ENCODE measurements at places on chromosomes 16 and 17.

- no peak for DNase-seq
Observed at GRCh38 chr17:2087597-2088211, 32.8 kb downstream of the HIC1 start.

GRCh38 chr17:6070913-6071511, 833 bp downstream of the WSCD1 start:
- DNase-seq: no peak

DNA sequence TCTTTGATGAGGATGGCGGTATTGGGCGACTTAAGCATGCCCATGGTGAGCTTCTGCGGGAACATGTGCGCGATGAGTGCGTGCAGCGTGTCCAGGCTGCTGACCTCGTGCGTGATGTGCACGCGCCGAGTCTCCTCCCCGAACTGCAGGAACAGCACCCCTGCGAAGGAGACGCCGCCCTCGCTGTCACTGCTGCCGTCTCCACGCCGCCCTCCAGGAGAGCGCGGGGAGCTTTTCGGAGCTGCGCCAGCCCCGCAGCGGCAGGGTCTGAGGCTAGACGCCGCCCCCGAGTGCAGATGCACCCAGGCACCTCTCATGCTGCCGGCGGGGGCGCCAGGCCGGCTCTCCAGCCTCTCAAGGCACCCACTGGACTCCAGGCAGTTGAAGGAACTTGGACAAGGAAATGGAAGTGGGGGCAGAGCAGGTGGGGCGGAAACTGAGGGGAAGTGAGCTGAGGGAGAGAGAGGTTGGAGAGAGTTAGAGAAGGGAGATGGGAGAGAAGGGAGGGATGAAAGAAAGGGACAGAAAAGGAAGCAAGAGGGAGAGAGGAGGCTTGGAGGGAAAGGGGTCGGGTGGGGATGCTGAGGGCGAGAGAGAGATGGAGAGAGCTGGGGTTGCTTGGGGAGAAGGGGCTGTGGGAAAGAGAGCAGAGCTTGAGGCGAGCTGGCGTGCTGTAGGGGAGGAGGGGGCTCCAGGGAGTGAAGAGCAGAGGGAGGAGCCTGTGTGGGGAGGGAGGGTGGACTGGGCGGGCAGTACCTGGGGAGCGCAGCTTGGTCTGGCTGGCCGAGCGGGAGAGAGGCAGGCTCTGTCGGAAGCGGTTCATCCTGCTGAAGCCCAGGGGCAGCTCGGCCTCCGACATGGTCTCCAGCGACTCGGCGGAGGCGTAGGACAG, 42.1 kb downstream of the SRCIN1 start:
- no peak for DNase-seq

DNA sequence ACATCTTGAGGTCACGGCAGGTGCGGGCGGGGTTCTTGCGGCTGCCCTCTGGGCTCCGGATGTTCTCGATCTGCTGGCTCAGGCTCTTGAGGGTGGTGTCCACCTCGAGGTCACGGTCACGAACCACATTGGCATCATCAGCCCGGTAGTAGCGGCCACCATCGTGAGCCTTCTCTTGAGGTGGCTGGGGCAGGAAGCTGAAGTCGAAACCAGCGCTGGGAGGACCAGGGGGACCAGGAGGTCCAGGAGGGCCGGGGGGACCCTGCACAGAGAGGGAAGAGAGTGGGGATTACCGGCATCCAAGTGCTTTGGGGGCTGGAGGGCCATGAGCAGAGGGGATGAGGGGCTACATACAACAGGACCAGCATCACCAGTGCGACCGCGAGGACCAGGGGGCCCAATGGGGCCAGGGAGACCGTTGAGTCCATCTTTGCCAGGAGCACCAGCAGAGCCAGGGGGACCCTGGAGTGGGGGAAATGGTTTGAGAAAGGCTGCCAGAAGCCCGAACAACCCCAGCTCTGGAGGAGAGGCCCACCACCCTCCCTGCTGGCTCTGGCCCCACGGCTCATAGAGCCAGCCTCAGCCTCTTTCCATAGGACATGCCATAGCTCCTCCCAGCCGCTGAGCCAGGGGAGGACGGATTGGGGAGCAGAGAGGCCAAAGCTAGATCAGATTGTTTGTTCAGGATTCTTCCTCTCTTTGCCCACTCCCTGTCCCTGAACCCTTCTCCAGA, 14.6 kb downstream of the COL1A1 start:
- DNase-seq: no peak

DNA sequence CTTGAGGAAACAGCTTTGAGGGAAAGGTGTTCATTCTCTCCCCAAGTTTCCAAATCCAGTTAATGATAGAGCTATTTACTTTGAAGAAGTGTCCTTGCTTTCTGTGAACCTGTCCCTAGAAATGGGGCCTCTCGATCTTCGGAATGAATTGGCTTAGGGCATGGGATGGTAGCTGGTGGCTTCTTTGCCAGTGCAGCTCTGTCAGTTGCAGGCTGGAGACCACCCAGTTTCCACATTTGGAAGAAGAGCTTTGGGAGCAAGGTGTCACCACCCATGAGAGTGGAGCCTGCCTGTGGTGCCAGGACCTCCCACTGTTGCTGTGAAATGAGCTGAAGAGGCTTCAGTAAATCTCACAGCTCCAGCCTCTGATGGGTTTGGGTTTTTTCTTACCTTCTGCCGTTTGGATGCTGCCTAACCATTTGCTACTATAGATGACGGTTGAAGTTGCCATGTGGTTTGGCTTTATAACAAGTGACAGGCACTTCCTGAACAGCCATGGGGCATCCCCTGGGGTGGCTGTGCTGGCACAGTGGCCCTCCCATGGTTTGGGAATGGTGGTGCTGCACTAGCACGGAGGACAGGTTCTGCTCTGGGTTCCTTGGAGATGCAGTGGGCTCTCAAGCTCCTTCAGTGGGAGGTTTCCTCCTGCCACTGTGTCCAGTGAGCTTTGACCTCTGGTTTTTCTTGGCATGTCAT, 19.5 kb upstream of the SLC5A10 start:
- no peak for DNase-seq

- no peak for DNase-seq
Observed at GRCh38 chr16:50980666-50981065, 170.4 kb downstream of the SALL1 start.

DNA sequence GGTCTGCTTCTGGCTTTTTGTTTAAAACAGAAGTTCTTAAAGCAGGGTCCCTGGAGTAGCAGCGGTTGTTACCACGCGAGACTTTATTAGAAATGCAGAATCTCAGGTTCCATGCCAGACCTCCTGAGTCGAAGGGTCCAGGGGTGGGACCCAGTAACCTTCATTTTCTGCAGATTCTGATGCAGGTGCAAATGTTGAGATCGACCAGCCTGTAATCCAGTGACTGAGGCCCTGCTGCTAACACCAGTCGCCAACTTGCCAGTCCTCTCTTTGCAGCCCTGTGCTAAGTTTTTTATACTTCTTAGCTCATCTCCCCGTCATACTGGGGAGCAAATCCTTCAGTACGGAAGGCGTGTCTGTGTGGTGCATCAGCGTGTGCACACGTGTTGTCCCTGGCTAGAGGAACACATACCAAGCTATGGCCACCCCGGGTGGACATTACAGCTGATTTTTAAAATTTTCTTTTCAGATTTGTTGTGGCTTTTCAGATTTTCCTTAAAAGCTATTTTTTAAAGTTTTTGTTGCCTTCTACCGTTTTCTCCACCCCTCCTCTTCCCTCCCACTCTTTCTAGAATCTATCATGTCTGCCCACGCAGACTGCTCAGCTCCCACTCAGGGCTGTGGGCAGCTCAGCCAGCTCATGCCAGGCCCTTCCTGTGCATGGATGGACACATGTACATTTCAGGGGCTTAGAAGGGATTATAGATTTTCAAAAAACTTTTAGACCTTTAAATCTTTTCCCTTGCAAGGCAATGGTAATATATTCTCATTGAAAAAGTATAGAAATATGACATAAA, 57.7 kb downstream of the MEAK7 start:
- no peak for DNase-seq

GRCh38 chr17:45756266-45756991, 27.7 kb upstream of the CRHR1 start:
- no peak for DNase-seq

GRCh38 chr16:56869513-56870275, 4.7 kb downstream of the SLC12A3 start:
- DNase-seq: peak; percentile 24

GRCh38 chr17:19348081-19348650, 14.4 kb downstream of the B9D1 start:
- DNase-seq: no peak

GRCh38 chr17:30952638-30953393, 18.0 kb upstream of the RNF135 start:
- no peak for DNase-seq

- no peak for DNase-seq
Observed at GRCh38 chr17:55668312-55668920, 54.2 kb downstream of the TMEM100 start.

- DNase-seq: no peak
Observed at GRCh38 chr17:47829870-47830269, 1.5 kb downstream of the MRPL10 start.

DNA sequence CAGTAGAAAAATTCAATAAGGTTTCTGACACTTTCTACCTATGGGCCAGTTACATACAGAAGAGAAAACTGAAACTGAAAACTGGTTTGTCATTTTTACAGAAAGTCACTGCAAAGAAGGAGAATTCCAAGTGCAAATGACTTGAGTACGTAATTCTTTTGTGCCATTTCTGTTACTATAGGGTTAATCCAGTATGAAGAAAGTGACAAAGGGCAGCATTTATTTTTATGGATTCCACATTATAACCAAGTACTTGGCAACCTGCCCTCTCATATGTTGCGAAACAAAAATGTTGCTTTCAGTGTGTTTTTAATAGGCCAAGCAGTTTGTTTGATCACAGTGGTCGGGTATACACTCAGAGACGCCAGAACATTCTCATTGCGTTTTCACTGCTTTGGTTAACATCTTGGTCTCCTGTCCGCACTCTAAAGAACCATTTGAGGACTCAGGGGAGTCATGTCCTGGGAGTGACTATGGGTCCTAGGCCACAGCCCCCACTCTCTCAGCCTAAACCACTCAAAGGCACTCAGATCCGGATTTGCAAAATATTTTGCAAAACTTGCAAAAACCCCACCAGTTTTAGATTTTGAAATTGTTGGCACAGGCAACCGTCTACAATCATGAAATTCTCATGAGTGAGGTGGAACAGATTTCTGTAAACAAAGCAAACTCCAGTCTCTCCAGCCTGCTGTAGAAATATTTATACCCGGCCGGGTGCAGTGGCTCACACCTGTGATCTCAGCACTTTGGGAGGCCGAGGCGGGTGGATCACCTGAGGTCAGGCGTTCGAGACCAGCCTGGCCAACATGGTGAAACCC, 15.4 kb upstream of the HELZ start:
- DNase-seq: peak; percentile 33

GRCh38 chr16:88084881-88085280, 133.6 kb downstream of the BANP start:
- no peak for DNase-seq

DNA sequence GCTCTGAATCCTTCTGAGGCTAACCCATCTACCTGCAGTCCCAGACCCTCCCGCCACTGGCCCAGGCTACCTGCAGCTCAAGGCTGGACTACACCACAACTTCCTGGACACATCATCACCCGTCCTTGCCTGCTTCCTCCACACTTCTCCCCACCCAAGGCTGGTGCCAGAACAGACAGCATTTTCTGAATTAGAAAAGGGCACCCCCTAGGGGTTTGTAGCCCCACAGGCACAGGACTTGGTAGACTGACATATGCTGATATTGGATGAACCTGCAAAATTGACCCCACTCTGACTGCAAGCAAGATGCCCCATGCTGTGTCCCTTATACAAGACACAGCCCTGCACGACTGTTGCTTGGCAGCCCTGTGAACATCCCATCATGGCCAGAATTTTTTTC, 271.5 kb upstream of the C16orf82 start:
- DNase-seq: peak; percentile 34

- DNase-seq: peak; percentile 45
Observed at GRCh38 chr17:75346906-75347305, 57.7 kb upstream of the SLC25A19 start.

DNA sequence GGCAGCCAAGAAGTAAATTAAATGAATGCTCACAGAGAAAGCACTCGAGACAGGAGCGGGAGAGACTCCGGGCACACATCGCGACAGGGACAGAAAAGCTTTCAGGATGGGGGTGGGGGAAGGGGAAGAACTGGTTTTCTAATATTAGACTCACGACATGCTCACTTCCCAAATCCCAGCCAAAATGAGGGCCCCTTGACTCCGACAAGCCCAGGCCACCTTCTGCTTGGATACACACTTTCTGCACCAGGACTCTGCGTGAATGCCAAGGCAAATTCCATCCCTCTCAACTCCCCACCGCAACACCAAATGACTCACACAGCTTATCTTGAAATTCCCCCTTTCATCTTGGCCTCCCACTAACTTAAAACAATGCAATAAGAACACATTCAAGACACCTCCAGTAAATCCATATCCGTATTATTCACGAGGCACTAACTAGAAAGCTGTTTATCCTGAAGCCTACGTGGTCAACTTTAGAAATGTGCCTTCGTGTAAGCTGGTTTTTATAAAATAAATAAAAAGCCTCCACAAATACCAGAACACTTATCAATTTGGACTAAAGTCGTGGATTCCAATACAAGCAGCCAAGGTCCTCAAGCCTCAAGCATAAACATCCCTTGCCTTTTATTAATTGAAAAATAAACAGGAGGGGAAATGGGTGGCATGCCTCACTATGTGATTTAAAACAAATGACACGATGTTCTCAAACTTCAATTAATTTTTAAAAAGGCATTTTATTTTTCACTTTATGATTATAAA, 46.1 kb downstream of the NXN start:
- peak; percentile 73 for DNase-seq

DNA sequence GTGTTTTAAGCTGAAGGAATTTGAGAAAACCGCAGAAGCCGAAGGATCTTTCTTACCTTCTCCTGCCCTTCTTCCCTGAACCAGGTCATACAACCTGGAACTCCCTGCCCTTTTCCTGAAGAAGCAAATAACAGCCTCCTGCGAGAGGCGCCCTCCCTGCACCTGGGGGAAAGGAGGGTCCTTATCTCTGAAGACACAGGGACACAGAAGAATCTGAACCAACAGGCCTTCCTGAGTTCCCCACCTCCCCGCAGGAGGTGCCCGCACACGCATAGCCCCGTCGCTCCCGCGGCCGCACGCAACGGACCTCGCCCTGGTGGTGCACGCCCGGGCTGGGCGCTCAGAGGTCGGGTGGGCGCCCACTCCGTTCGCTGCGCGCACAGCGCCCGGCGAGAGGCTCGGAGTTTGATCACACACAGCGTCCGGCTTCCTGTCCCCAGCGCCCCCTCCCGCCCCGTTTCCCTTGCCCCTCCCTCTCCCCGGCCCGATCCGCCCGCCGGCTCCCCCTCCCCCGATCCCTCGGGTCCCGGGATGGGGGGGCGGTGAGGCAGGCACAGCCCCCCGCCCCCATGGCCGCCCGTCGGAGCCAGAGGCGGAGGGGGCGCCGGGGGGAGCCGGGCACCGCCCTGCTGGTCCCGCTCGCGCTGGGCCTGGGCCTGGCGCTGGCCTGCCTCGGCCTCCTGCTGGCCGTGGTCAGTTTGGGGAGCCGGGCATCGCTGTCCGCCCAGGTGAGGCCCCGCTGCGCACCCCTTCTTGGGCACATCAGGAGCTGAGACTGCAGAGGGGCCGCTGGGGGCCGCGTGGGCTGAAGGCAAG, at the start of gene TNFSF12:
TSS of gene TNFSF12 (plus strand) at position 474 of the 816 bp plus-strand sequence. CDS start at position 570, 96 bp downstream.
- DNase-seq: no peak

GRCh38 chr17:72379516-72379915, 258.7 kb downstream of the SOX9 start:
- no peak for DNase-seq

All from HT-29 (cell line).